ENCODE measurements at places on chromosomes 5 and 9.

GRCh38 chr5:58891971-58892343 is 309.1 kb downstream of the RAB3C start:
- DNase-seq = no peak

- DNase-seq = no peak
These were observed 322.5 kb downstream of the NFIB start for GRCh38 chr9:13991395-13991794.

- DNase-seq = no peak
These were observed at the start of gene MVB12B for GRCh38 chr9:126326228-126327005. Gene MVB12B (plus strand): TSS chr9:126326829. CDS start chr9:126326930, 101 bp downstream.

- no peak for DNase-seq
These were observed 252.1 kb downstream of the CRB2 start for GRCh38 chr9:123608104-123608503.

Measured in KBM-7 (cell line).